T follicular helper cell (primary cell): ENCODE measurements at places on chromosomes 6 and 20.

GRCh38 chr6:12022953-12023388, 10.9 kb downstream of the HIVEP1 start:
- no peak for DNase-seq

GRCh38 chr6:75609639-75610590, 8.2 kb downstream of the SENP6 start:
- DNase-seq: no peak

DNA sequence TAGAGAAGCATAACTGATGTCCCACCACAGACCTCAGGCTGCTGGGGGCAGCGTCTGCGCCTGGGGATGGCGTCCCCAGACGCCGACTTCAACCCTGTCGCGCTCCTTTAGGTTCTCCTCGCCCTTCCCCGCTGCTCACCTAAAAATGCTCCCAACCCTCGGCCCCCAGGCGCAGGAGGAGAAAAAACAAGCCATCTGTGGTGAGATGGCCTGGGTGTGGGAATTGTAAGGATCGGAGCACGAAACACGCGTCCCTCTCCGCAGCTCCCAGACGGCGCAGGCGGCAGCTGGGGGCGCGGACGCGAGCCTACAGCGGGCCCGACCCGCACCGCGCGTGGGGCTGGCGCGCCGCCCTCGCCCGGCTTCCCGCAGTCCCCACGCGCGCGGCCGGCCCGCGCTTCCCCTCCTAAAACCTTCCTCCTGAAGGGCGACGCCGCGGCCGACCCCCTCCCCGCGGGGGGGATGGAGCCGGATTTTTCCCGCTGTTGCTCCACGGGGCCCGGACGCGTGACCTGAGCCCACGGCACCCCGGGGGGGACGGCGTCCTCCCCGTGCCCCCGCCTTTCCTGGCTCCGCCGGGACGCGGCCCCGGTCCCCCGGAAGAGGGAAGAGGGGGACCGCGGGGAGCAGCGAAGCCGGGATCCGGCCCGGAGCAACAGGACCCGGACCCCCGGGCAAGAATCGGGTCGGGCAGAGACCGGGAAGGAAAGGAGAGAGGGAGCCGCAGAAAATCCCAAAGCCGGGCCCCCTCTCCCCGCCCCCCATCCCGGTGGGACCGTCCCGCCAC, 611 bp downstream of the EPB41L2 start:
- DNase-seq: peak; percentile 0

DNA sequence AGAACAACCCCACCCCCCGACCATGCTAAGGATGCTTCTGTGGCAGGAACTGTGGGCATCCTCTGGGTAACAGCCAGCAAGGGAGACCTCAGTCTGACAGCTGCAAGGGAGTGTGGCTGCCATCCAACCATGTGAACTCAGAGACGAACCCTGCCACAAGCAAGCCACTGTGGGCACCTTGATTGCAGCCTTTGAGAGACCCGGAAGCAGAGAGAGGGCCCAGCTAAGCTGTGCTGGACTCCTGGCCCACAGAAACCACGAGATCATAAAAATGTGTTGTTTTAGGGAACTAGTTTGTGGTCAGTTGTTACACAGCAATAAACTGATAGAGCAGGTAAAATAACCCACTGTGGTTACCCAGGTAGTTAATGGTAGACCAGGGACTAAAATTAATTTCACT, 414.6 kb downstream of the CDH26 start:
- no peak for DNase-seq

DNA sequence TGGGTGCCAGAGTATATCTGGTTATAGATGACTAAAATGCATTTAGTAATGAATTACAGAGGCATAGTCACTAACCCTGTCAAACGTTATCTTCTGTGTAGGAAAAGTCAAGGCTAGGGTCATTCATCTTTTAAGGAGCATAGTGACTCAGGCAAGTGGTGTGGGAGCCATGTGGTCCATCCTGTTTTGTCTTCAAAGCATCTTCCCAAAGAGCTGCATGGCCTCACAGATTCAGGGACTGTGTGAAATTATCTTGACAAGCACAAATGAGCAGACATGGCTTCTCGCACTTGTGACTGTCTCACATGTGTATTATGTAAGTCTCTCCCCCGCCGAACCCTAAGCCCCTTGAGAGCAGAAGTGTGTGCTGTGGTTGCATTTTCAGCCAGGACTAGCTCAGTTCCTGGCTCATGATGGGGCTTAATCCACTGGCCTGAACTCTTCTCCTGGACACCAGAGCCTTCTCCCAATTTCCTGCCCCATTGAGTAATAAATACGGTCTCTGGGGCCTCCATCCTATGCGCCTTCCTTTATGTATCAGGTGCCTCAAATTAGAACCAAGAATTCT, 769.1 kb downstream of the QKI start:
- DNase-seq: no peak

DNA sequence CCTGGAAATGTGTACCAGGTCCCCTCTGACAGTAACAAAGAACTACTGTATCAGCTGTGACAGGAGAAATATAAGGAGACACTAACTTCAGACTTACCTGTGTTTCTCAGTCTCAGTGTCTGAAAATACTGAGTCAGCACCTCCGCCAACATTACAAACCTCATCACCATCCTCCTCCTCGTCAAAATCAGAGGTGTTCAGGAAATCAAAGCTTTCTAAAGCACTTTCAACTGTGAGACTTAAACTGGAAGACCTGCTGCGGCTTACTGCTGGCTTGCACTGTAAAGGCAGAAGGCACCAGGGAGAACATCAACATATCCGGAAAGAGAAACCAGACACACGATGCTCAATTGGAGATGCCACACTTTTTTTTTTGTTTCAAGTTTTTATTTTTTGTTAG, 40.3 kb upstream of the ARMH2 start:
- no peak for DNase-seq

GRCh38 chr6:95587989-95588388, 10.7 kb downstream of the MANEA start:
- no peak for DNase-seq

- no peak for DNase-seq
These were observed 10.4 kb upstream of the SSTR4 start for GRCh38 chr20:23024701-23025100.

- DNase-seq: peak; percentile 61
These were observed 50.9 kb upstream of the EZR start for GRCh38 chr6:158869826-158870648.

- no peak for DNase-seq
These were observed 1415.7 kb upstream of the ADGRB3 start for GRCh38 chr6:67219346-67219745.

- no peak for DNase-seq
These were observed 30.6 kb downstream of the ELMO2 start for GRCh38 chr20:46375771-46376170.

DNA sequence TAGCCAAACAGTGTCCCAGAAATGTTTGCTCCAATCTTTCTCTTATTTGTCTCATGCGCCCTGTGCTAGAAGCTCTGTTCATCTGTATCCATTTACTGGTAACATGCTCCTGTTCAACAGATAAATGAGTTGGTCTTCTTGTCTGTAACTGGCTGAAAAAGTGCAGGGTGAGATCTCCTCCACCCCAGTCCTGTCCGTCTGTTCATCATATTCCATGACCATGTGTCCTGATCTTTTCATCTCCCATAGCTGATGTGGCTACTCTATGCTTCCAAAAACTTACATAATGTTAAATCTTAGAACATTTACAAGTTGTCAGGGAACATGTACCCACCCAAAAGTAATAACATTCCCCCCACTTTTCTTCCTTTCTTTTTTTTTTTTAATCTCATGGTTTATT, 31.8 kb upstream of the DSE start:
- DNase-seq: no peak

- DNase-seq: no peak
These were observed 7.1 kb downstream of the RPS6KA2 start for GRCh38 chr6:166619912-166620311.

DNA sequence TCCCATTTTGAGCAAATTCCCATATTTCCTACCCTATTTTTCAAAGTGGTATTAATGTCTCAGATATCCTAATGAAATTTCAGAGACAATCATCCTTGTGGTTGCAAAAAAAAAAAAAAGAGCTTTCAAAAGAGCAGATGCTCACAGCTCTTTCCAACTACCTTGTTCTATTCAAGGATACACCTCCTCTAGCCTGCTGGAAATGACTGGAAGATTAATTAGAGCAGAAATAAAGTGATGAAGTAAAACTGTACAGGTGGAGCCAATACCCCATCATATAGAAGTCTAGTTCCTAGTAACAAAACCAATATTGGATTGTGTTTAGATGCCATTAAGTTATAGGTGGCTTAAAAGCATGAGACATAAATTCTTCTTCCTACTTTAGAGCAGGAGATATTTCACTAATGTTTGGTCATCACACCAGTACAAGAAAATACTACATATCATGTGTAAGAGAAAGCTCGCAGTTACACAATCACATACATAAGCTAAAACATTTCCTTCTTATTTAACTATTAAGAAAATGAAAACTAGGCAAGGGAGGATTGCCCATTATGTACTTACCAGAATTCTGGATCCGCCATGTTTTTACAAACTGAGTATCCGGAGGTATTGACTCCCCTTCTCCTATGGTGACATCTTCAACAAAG, 42.4 kb downstream of the ILRUN start:
- DNase-seq: no peak

DNA sequence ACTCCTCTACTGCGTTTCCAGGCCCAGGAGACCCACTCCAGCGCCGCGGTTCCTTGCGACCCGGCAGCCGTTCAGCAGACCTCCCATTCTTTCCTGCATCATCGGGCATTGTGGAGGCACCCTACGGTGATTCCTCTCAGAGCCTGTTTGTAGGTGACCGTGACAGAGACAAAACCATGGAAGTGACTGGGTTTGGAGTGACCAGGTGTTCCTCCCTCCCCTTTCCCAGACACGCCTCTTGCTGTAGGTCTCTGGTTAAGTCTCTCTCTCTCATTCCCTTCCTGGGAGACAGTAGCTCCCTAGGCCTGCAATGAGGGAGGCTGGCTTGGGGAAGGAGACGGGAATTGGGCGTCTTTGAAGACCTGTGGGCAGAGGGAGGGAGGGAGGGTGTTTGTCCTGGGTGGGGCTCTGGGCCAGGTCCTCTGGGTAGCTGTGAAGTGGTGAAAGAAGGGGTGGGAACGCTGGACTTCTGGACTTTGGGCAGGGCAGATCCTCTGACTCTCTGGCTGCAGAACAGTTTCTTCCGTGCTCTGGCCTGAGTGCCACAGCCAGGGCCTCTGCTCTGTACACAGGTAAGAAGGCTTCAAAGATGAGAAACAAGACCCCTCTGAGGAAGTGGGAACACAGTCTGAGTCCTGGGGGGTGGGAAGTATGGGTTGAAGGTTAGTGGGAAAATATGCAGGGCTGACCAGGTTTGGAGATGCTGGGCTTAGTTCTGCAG, 763 bp downstream of the KLC4 start:
- no peak for DNase-seq

GRCh38 chr20:54346276-54346675, 129.1 kb upstream of the DOK5 start:
- DNase-seq: no peak

DNA sequence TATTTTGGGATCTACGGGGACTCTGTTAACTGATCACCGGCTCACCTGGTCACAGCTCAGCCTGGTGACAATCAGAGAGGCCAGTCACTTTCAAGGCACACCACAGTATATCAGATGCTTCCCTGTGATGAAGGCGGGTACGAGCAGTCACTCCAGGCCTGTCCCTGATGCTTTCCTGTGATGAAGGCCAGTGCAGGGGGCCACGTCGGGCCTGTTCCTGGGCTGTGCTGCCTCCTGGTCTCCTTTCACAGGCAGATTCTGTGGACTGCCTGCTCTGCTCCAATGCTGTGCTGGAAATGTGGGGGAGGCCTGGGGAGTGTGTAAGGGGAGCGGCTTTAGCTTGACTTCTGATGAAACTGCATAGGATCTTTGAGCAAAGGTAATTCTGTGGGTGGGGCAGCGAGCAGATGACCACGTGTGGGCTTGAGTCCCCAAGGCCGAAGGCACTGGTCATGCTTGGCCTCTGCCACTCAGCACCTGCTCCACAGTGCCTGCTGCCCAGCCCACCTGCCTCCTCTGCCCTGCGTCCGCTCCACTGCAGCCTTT, 372.6 kb downstream of the TAF4 start:
- DNase-seq: no peak

GRCh38 chr6:161181121-161181520, 92.7 kb downstream of the AGPAT4 start:
- no peak for DNase-seq

DNA sequence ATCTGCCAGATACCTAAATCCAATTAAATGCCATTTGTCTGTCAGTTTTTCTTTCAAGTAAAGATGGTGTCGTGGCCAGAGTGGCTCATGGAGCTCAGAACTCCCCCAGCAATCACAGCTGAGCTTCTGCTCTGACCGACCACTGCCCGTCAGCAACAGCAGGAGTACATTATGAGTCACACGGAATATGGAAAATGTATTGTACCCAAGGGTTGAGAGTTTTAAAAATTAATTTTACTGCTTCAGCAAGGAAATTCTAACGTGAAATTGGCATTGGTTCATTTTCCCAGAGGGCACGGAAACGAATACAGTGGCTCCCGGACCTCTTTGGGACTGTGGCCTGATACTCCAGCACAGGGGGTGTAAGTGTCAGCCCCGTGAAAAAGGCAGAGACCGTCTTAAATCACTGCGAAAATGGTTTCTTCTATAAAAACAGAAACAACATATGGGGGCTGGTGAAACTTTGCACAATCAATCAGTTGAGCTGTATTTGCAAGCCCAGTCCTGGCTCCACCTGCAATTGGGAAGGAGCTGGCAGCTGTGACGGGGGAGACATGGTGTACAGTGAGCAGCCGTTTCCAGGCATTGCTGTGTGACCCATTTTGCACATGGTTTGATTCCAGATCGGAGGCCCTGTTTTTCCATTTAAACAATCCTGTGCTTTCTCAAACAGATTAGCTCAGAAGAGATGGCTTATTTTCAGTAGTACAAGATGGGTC, 12.8 kb downstream of the NPEPL1 start:
- DNase-seq: no peak

DNA sequence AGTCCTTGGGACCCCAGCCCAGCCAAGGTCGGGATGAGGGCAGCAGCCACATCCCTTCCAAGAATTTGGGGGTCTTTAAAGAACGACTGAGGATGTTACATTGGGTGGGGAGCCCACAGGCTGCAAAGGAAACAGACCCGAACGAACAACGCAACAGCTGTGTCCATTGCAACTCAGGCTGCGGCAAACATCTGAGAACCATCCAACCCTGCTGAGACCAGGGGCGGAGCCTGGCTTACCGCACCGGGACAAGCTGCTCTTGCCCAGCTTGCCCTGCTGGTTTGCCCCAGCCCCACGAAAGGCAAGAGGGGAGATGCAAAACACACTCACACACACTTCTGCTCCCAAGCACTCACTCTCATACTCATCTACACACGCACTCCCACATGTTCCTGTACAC, 21.5 kb upstream of the TAF4 start:
- DNase-seq: no peak

GRCh38 chr20:24831232-24831631, 117.8 kb upstream of the CST7 start:
- DNase-seq: no peak

GRCh38 chr6:87104667-87105066, 9.8 kb upstream of the CGA start:
- DNase-seq: no peak

GRCh38 chr6:105907301-105907700, 178.8 kb upstream of the PRDM1 start:
- DNase-seq: no peak

GRCh38 chr6:170245475-170245992, 45.3 kb downstream of the DLL1 start:
- no peak for DNase-seq

DNA sequence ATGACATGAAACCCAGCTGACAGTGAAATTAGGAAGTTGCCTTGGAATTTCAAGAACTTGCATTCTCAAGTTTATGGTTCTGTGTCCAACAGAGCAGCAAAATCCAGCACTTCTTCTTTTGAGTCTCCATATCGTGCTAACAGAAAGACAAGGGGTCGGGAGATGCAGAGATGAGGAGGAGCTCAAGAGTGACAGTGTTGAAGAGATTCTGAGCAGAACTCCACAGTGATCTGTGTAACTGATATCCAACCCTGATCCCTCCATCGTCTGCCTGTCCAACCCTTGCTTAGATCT, 21.2 kb upstream of the BTN1A1 start:
- no peak for DNase-seq
